ENCODE measurements at places on chromosomes 6 and 20.

GRCh38 chr6:158807515-158808441, 11.4 kb downstream of the EZR start:
- no peak for DNase-seq
- peaks cover 12% of the 10 kb centered on the region for H3K36me3 ChIP-seq
- no peak overlapping the region for H3K4me3 ChIP-seq
- H3K27ac ChIP-seq = no peak overlapping the region
- H3K27me3 ChIP-seq = no peaks in the 10 kb centered on the region
- H3K4me1 ChIP-seq = peaks cover 91% of the 10 kb centered on the region

GRCh38 chr6:154890874-154891273, 104.2 kb upstream of the TIAM2 start:
- no peak for DNase-seq
- no peaks in the 10 kb centered on the region for H3K36me3 ChIP-seq
- H3K27me3 ChIP-seq = no peaks in the 10 kb centered on the region
- no peaks in the 10 kb centered on the region for H3K4me1 ChIP-seq
- H3K27ac ChIP-seq = no peak overlapping the region
- no peak overlapping the region for H3K4me3 ChIP-seq

DNA sequence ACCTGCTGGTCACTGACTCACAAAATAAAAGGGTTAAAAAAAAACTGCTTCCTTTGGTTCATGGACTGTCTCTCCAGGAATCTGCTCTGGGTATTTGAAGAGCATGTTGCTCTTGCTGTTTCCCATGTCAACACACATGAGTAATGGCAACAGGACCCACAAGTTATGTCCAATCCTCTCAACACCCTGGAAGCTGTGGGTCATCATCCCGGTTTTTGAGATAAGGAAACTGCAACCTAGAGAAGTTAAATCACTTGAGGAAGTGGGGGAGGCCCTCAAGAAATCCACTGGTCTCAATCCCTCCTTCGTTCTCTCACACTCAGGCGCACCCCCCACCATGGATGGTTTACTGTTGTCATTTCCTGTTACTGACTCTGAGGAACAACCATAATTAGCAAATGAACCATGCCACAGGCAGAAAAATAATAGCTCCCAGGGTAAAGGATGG, 12.4 kb downstream of the MAP1LC3A start:
- no peaks in the 10 kb centered on the region for H3K4me1 ChIP-seq
- H3K27ac ChIP-seq = no peak overlapping the region
- H3K4me3 ChIP-seq = no peak overlapping the region
- no peaks in the 10 kb centered on the region for H3K27me3 ChIP-seq
- DNase-seq = no peak
- peaks cover 7% of the 10 kb centered on the region for H3K36me3 ChIP-seq

DNA sequence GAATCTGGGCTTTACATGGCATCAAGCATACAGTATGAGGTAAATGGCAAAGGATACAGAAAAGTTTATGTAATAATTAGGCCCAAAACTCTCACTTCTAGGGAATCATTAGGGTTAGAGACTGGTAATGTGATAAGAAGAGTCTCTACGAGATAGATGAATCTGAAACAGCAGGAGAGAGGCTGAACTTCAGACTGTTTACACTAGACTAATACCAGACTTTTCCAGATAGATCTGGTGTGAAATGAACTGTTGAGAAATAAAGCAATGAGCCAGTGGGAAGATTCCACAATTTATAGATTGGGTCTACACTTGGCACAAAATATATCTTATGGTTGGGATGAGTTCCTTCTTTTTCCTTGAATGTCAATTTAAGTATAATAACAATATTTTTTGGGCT, 134.3 kb downstream of the MAN1A1 start:
- H3K4me1 ChIP-seq = no peaks in the 10 kb centered on the region
- no peaks in the 10 kb centered on the region for H3K36me3 ChIP-seq
- DNase-seq = no peak
- H3K4me3 ChIP-seq = no peak overlapping the region
- H3K27me3 ChIP-seq = no peaks in the 10 kb centered on the region

GRCh38 chr6:142958343-142958742, 13.4 kb upstream of the HIVEP2 start:
- H3K4me1 ChIP-seq = no peaks in the 10 kb centered on the region
- H3K36me3 ChIP-seq = no peaks in the 10 kb centered on the region
- DNase-seq = no peak
- H3K27ac ChIP-seq = no peak overlapping the region
- H3K27me3 ChIP-seq = no peaks in the 10 kb centered on the region

- H3K4me3 ChIP-seq = no peak overlapping the region
- no peaks in the 10 kb centered on the region for H3K36me3 ChIP-seq
- no peak overlapping the region for H3K27ac ChIP-seq
- no peak for DNase-seq
These were observed 536.9 kb downstream of the HACE1 start for GRCh38 chr6:104322841-104323240.

DNA sequence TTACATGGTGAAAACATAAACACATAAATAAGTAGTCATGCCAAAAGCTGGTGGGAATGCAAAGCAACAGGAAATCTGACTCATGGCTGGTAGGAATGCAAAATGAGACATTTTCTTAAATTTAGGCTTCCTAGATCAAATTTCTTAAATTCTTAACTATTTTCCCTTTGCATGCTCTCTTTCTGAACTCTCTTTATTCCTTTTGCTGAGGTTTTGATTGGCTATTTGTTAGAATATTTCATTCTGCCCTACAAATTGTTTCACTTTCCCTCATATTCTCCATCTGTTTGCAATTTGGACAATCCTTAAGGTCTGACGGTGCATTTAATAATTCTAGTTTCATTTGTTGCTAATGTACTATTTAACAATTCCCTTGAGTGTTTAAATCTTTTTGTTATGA, 437.5 kb upstream of the RGS17 start:
- H3K36me3 ChIP-seq = no peaks in the 10 kb centered on the region
- no peak for DNase-seq
- H3K27me3 ChIP-seq = no peaks in the 10 kb centered on the region
- H3K4me3 ChIP-seq = no peak overlapping the region

DNA sequence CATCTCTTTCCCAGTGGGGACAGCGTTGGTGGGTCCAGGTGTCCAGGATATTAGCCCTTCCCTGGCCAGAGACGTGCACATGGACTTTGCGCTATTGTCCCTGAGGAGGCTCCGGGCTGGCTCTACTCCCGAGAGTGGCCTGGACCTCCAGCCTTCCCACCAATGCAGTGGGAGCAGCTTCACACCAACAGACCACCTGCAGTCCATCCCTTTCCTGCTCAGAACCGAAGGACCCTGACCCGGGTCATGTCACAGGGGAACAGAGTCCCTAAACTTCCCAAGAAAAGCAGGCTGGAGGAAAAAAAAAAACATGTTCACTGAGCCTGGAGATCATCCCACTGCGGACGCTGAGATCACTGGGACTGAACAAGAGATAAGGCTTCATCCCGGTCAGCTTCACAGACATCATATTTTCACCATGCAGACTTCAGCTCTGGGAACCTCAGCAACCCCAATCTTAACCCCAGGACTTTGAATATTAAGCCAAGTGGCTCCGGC, 18.3 kb downstream of the ZMYND8 start:
- peaks cover 5% of the 10 kb centered on the region for H3K36me3 ChIP-seq
- H3K4me3 ChIP-seq = no peak overlapping the region
- no peak overlapping the region for H3K27ac ChIP-seq
- DNase-seq = no peak

- no peaks in the 10 kb centered on the region for H3K4me1 ChIP-seq
- H3K4me3 ChIP-seq = no peak overlapping the region
- no peaks in the 10 kb centered on the region for H3K27me3 ChIP-seq
- no peak for DNase-seq
- H3K36me3 ChIP-seq = no peaks in the 10 kb centered on the region
- H3K27ac ChIP-seq = no peak overlapping the region
These were observed 1.2 kb upstream of the FABP7 start for GRCh38 chr6:122778302-122778701.

DNA sequence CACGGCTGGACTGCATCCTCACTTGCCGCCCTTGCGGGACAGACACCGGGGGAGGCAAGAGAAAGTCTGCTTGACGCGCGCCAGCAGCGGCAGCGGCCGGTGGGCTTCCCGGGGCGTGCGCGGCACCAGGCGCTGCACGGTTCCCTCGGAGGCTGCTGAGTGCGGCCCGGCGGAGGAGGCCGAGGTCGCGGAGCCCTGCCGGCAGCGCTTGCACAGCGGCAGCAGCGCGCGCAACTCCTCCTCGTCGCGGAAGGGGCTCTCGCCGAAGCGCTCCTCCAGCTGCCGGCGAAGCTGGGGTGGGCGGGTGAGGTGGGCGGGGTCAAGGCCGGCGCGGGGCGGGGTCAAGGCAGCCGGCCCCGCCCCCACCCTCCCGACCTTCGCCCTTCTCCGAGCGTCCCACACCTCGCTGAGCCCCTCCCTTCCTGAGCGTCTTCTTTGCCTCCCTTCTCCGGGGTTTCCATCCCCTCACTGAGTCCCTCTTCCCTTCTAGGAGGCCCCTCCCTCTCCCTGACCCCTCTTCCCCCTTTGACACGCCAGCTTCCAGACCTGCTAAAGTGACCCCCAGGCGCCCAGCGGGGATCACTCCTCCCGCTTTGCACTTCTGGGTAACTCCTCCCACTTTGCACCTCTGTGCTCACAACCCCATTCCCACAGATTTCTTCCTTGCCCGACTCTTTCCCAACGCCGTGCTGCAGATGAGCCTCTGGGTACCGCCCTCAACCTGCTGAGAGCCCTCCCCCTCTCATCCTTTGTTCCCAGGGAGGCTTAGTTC, 8.8 kb downstream of the DUSP15 start:
- peaks cover 10% of the 10 kb centered on the region for H3K27me3 ChIP-seq
- peak overlapping the region; percentile 51 for H3K4me3 ChIP-seq
- peaks cover 7% of the 10 kb centered on the region for H3K4me1 ChIP-seq

DNA sequence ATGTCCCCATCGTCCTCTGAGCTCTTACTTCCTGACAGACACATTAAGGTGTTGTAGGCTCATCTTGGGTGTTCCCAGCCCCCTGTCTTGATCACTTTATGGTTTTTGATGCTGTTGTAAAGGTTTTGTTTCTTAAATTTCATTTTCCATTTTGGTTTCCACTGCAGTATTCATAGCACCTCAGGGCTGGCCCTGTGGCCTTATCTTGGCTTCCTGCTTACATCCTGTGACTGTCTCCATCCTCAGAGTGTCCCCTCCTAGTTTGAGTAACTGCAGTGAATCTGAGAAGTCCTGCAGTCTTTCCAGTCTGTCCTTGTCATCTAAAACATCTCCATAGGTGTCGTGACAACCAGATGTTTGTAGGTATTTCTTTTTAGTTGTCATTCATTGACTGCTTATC, 50.9 kb downstream of the JARID2 start:
- no peak for DNase-seq
- H3K27me3 ChIP-seq = no peaks in the 10 kb centered on the region
- H3K27ac ChIP-seq = no peak overlapping the region
- H3K36me3 ChIP-seq = no peaks in the 10 kb centered on the region

DNA sequence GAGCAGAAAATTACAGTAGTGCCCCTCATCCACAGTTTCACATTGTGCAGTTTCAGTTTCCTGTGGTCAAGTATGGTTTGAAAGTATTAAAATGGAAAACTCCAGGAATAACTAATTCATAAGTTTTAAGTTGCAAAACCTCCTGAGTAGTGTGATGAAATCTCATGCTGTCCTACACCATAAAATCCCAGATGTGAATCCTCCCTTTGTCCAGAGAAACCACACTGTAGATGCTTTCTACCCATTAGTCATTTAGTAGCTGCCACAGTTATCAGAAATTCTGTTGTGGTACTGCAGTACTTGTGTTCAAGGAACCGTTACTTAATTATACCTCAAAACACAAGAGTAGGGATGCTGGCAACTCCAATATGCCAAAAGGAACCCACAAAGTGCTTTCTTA, 74.7 kb downstream of the PTCHD4 start:
- no peak for DNase-seq
- no peak overlapping the region for H3K4me3 ChIP-seq
- H3K4me1 ChIP-seq = no peaks in the 10 kb centered on the region
- no peaks in the 10 kb centered on the region for H3K36me3 ChIP-seq

- no peak overlapping the region for H3K4me3 ChIP-seq
- no peaks in the 10 kb centered on the region for H3K4me1 ChIP-seq
- H3K27ac ChIP-seq = no peak overlapping the region
- no peak for DNase-seq
These were observed 433.2 kb downstream of the CD83 start for GRCh38 chr6:14550822-14551221.

DNA sequence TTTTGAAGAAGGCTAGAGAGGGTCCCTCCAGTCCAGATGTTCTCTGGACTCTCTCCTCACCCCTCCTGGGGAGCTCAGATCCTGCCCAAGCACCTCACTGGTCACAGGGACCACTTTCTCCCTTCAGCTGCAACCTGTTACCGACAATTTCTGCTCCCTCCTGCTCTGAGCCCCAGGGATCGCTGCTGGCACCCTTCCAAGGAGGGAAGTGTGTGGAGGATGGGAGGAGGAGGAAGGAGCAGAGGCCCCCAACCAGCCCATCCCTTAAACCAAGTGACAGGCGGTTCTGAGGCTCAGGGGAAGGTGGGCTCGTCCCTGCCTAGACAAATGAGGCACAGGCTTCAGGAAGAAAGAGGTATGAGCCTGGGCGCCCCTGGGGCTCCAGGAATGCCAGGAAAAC, 13.9 kb downstream of the PMEPA1 start:
- no peak overlapping the region for H3K4me3 ChIP-seq
- no peaks in the 10 kb centered on the region for H3K36me3 ChIP-seq
- H3K4me1 ChIP-seq = no peaks in the 10 kb centered on the region
- H3K27ac ChIP-seq = no peak overlapping the region
- H3K27me3 ChIP-seq = no peaks in the 10 kb centered on the region

DNA sequence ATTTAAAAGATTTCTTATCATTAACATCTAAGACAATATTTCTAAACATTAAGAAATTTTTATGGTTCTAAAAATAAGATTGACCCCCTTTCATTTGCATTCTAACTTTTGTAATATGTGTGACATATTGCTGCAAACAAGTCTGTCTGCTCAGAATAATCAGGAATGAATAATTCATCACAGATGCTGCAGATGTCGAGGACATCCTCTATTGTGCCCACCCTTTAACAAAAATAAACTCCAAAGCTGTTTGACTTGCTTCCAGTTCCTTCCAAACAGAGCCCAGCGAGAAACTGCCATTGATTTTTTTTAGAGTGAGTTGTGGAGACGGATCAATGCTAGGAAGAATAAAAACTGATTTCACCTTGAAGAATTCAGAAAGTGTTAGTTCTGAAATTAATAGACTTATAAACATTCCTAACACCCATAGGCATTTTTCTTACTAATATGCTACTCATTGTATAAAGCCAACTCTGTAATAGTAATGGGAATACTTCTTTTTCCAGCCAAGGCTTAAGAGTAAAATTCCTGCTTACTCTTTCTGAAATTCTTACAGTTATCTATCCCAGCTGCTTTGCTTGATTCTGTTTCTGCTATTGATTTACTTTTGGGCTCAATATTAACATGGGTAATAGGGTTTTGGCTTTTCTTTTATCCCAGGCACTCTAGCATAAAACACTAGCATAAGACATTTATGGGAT, 244.8 kb upstream of the FAM83B start:
- no peaks in the 10 kb centered on the region for H3K36me3 ChIP-seq
- no peaks in the 10 kb centered on the region for H3K4me1 ChIP-seq
- H3K27ac ChIP-seq = no peak overlapping the region
- DNase-seq = no peak

- H3K27me3 ChIP-seq = no peaks in the 10 kb centered on the region
- H3K4me1 ChIP-seq = no peaks in the 10 kb centered on the region
- H3K4me3 ChIP-seq = no peak overlapping the region
- no peak overlapping the region for H3K27ac ChIP-seq
These were observed 29.9 kb downstream of the MKKS start for GRCh38 chr20:10404023-10404628.

GRCh38 chr6:114052141-114052540, 81.2 kb upstream of the HDAC2 start:
- no peak overlapping the region for H3K27ac ChIP-seq
- H3K4me3 ChIP-seq = no peak overlapping the region
- no peaks in the 10 kb centered on the region for H3K36me3 ChIP-seq
- H3K4me1 ChIP-seq = no peaks in the 10 kb centered on the region
- DNase-seq = no peak
